Caudate nucleus (tissue), 63 donors: ENCODE measurements at places on chromosomes 2 and 18.

DNA sequence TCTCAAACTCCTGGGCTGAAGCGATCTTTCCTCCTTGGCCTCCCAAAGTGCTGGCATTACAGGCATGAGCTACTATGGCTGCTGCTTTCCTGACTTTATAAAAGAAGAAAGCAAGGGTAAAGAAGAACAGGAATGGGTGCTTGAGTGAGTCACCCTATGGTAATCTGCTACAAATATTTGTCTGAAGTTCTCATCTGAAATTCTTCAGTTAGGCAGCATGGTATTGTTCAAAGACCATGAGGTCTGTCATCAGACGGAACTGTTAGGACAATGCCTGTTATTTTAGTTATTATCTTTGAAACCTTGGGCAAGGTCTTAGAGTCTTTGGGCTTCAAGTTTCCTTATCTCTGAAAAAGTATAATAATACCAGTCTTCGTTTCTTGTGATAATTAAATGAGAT is 695.8 kb downstream of the RNF144A start:
- no peak for DNase-seq

- no peak for DNase-seq
Observed at GRCh38 chr2:232549655-232550353, 553 bp downstream of the TIGD1 start.

DNA sequence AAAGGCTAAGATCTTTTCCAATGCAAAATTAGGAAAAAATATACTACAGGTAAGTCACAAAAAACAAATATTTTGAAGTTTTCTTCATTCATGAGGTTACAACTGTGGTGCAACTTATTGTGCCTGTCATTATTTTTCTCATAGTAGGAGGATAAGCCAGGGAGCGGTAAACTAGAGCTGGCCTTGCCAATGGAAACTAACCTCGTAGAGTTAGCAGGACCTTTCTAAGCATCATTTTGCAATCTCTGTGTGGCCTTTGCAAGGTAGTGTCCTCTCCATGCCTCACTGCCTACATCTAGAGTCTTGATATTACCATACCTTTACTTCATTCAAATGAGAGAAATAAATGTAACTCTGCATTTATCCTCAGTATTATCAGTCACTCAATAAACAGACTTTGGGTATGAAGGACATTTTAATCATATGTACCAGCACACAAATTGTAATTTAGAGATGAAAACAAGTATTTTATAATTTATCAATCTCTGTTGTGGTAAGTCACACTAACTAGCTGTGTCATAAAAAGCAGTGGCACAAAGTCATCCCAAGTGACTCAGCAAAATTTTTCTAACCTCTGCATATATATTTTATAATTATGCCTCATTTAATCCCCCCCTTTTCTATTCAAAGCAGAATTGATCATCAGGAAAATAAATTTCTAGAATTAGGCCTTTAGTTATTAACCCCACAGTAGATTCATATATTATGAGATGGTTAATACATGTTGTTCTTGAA is 47.0 kb downstream of the LANCL1 start:
- no peak for DNase-seq

GRCh38 chr2:27378096-27378808 is 2.3 kb downstream of the ZNF513 start:
- DNase-seq = no peak

- no peak for DNase-seq
Observed at GRCh38 chr18:49031511-49032188, 80.9 kb upstream of the SMAD7 start.

DNA sequence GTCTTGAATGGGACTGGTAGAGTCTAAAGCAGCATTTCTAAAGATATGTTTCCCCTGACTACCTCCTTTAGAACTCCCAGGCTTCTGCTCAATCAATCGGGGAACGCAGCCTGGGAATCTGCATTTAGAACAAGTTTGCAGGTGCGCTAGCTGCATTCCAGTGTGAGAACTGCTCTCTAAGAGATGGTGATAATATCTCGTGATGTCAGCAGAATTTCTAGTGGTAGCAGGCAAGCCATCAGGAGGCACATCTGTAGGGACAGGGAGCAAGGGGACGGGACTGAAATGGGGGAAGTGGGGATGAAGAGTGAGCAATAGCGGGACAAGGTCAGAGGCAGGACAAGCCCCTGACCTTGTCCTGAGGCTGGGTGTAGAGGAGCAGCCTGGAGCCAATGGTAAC is 120.3 kb upstream of the DNMT3A start:
- DNase-seq = no peak

DNA sequence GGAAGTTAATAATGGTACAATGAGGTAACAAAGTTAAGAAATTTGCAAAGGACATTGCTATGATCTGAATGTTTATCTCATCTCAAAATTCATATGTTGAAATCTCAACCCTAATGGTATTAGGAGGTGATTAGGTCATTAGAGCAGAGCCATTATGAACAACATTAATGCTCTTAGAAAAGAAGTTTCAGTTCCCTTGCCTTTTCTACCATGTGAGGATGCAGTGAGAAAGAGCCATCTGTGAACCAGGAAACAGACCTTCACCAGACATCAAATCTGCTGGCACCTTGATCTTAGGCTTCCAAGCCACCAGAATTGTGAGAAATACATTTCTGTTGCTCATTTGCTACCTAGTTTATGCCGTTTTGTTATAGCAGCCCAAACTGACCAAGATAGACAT is 757.6 kb downstream of the NR4A2 start:
- DNase-seq = no peak

DNA sequence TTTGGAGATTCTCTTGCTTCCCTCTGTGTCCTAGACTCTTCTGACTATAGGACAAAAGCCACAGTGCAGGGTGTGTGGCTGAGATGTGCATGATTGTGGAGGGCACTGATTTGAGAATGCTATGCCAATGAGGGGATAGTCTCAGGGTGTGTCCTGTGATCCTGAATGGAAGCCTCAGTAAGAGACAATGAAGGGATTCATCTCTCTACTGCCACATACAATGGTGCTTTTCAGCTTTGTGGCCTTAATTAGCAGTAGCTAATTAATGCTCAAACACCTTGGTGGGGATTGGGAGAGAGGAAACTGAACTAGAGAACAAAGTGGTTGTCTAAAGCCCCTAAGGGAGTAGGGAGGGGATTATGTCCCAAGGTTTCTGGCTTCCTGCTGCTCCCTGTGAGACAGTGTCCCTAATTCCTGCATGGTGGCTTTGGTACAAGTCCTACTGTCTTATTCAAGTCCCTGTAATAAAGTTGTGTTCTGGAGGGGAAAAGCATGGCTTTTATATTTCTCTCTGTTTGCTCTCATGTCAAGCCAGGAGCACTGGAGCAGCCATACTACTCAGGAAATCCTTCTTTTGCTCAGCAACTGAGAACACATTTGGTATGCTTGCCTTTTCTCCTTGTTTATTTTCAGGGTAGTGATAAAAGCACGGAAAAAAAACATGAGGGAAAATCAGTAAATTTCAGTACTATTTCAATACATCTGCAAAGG is 415.2 kb upstream of the TCF4 start:
- DNase-seq = no peak

DNA sequence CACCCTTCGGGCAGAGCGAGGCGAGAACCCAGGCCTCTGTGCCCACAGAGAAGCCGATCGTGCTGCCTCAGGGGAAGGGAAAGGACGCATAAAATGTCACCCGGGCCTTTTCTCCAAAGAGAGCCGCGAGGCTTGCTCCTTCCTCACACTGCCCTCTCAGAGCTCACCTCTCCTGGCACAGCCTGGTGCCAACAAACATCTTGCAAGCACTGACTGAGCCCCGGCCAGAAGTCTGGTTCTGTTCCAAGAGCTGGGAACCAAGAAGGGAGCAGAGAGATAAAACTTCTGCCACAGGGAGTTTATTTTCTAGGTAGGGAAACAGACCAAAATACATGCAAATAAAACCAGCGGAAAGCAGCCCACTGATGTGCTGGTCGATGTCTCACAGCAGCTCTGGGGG is 13.6 kb upstream of the ADI1 start:
- DNase-seq = no peak
